ENCODE measurements at places on chromosomes 3 and 15. TPM values are rescaled to one million over a fixed set of nuclear protein-coding genes. Genes with fewer than 3 reads are reported as not detected.

DNA sequence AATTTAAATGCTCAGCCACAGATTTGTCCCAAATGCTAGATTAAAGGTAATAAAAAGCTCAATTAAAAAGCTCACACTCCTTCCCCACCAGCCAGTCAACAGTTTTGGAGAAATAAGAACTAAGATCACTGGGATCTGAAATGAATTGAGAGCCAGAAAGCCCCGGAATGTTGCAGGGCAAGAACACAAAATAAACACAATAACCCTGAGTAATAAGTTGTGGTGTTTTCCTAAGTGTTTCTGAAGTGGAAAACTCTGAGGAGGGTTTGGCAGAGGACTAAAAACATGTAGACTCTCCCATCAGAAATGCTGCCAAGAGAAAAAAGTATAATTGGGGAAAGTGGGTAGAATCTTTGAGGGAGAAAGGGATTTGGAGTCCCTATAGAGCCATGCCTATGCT is 127.8 kb downstream of the ABI3BP start:
- DNase-seq: peak; percentile 46
- H3K4me3 ChIP-seq: no peak overlapping the region
- no peak overlapping the region for H3K27ac ChIP-seq

DNA sequence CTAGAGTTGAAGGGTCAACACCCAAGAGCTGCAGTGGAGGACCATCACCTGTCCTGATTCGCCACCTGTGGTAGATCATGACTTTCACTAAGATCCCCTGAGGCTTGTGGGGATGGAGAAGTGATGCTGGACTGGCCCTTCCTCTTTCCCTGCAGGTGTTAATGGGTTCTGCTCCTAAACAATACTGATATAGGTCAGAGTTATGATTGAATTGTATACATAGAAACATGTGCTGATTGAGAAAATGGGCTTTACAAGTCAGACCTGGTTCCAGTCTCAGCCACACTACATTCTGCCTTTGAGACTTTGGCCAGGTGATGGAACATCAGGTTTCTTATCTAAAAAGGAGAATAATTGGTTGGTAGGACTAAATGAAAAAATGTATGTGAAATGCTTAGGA is 418.9 kb upstream of the TPRG1 start:
- no peaks in the 10 kb centered on the region for H3K27me3 ChIP-seq
- H3K4me1 ChIP-seq: no peaks in the 10 kb centered on the region
- H3K27ac ChIP-seq: no peak overlapping the region

- no peaks in the 10 kb centered on the region for H3K36me3 ChIP-seq
- H3K27me3 ChIP-seq: no peaks in the 10 kb centered on the region
- DNase-seq: peak; percentile 26
- H3K4me3 ChIP-seq: no peak overlapping the region
Measured at GRCh38 chr3:27252646-27253045, 116.5 kb downstream of the NEK10 start.

GRCh38 chr3:23264413-23264812 is 61.3 kb downstream of the UBE2E2 start:
- H3K27me3 ChIP-seq: no peaks in the 10 kb centered on the region
- DNase-seq: peak; percentile 88
- peak overlapping the region; percentile 21 for H3K27ac ChIP-seq
- no peaks in the 10 kb centered on the region for H3K36me3 ChIP-seq
- peaks cover 11% of the 10 kb centered on the region for H3K4me1 ChIP-seq

- H3K27me3 ChIP-seq: no peaks in the 10 kb centered on the region
- H3K4me3 ChIP-seq: no peak overlapping the region
- no peak overlapping the region for H3K27ac ChIP-seq
- H3K36me3 ChIP-seq: no peaks in the 10 kb centered on the region
- peak; percentile 70 for DNase-seq
Measured at GRCh38 chr3:171407759-171408158, 52.4 kb downstream of the TNIK start.

DNA sequence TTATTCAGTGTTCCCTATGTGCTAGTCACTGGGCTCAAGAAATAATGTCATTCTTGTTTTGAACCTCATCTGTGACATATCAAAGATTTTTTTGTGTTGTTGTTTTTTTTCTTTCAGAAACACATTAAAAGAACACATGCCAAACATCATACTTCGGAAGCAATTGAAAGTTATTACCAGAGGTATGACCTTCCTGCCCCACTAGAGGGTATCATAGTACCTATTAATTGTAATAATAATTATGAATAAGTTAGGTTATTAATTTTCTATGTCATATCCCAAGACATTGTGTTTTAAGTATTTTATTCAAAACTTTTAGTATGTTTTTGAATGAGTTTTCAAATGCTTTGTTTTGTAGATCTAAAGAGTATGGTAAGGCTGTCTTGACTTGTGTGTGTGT is 65.7 kb downstream of the CDIN1 start:
- H3K27ac ChIP-seq: no peak overlapping the region
- H3K27me3 ChIP-seq: no peaks in the 10 kb centered on the region
- H3K4me1 ChIP-seq: no peaks in the 10 kb centered on the region
- no peaks in the 10 kb centered on the region for H3K36me3 ChIP-seq

GRCh38 chr3:120460181-120460790 is 9.5 kb upstream of the FSTL1 start:
- no peak overlapping the region for H3K4me3 ChIP-seq
- H3K27me3 ChIP-seq: no peaks in the 10 kb centered on the region
- no peaks in the 10 kb centered on the region for H3K36me3 ChIP-seq
- no peak overlapping the region for H3K27ac ChIP-seq
- no peaks in the 10 kb centered on the region for H3K4me1 ChIP-seq
- no peak for DNase-seq

- H3K27ac ChIP-seq: peak overlapping the region; percentile 68
- H3K4me3 ChIP-seq: peak overlapping the region; percentile 73
- no peaks in the 10 kb centered on the region for H3K36me3 ChIP-seq
- peaks cover 50% of the 10 kb centered on the region for H3K4me1 ChIP-seq
Measured at GRCh38 chr15:73686781-73687256, 2.6 kb downstream of the CD276 start.

- DNase-seq: no peak
- no peaks in the 10 kb centered on the region for H3K36me3 ChIP-seq
- no peaks in the 10 kb centered on the region for H3K4me1 ChIP-seq
Measured at GRCh38 chr3:5428607-5429516, 241.4 kb downstream of the EDEM1 start.

MAP2K5 gene
- total RNA-seq: 6.9 TPM

EPHA6 gene
- under 0.01 TPM for total RNA-seq

TM2D3 gene
- total RNA-seq: 46.2 TPM

CD200R1 gene
- not detected for total RNA-seq

AADACL2 gene
- under 0.01 TPM for total RNA-seq

Data from fibroblast of lung (primary cell).